Liver (tissue), 10 donors: ENCODE measurements at places on chromosomes 16 and 17.

DNA sequence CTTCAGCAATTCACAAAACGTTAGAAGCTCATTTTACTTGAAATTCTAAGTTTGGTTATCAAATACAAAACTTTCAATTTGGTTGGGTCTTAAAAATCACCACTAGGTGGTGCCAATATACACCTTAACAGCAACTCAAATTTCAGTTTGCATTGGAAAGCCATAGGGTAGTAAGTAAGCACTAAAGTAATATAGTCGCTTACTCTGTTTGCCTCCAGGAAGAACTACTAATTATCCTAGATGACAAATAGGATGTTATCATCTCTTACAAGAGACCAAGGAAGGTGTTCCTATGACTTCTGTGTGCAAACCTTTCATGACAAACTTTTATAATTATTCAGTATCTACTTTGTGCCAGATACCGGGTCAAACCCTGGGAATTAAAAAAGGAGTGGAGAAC, 93.3 kb downstream of the MYO1D start:
- no peak for DNase-seq

DNA sequence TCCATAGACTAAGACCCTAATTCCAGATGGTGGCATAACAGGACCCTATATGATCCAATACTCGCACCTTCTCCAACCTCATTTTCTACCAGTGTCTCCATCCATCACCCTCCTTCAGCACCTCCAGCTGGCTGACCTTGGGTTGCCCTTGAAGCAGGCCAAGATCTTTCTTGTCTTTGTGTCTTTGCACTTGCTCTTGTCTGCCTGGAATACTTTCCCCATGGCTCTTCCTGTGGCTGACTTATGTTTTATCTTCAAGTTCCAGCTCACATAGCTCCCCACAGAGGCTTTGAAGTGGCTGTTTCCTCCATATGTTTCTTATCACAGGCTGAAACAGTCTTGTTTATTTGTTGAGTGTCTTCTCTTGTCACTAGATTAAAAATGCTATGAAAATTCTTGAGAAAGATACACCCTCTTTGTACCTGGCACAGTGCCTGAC, 29.6 kb upstream of the MMD start:
- no peak for DNase-seq

- no peak for DNase-seq
These were observed 39.3 kb downstream of the CHD9 start for GRCh38 chr16:53094013-53094630.

- peak; percentile 70 for DNase-seq
These were observed 756 bp downstream of the TAX1BP3 start for GRCh38 chr17:3667366-3668278.

DNA sequence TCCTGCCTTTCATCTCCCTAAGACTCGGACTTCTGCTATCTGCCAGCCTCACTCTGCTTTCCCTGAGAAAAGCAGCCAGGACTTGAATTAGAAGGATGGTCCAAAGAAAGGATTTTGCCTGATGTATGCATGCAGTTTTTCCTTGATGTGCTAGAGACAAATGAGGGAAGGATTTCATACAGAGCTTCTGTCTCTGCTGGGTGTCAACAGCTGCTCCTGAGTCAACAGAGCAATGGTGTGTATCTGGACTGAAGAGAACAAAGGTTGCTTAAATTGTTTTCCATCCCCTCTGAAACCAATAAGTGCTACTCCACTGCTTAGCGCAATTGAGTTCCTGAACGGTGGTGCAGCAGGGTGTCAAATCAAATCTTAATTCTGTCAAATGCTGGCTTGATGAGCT, 680.6 kb upstream of the C16orf82 start:
- no peak for DNase-seq

- DNase-seq = no peak
These were observed 49.9 kb upstream of the CPNE2 start for GRCh38 chr16:57042157-57043111.

DNA sequence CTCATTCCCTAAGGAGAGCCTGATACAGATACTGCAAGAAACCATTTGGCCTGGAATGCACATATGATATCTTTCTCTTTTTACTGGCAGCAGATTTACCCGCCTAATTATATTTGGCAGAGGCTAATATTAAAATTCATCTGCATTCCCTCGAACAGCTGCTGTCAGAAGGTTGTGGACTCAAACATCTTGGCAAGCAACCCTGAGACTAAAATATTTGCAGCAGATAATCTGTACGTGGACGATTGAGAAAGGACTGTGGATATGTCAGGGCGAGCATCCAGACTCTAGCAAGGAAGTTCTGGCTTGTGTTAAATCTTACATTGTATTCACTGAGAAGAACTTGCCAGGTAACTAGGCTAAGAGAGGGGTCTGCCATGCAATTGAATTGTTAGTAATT, 65.2 kb downstream of the SNX20 start:
- no peak for DNase-seq

- DNase-seq = no peak
These were observed 11.3 kb downstream of the CA5A start for GRCh38 chr16:87924811-87925670.

GRCh38 chr17:47717979-47718621, 14.9 kb upstream of the TBX21 start:
- DNase-seq = no peak
